Activated CD4-positive, CD25-positive, alpha-beta regulatory T cell treated with anti-CD3 and anti-CD28 coated beads, Interleukin-2, amount 50 U/mL, for 72 hours (primary cell): ENCODE measurements at places on chromosomes 1 and 21.

DNA sequence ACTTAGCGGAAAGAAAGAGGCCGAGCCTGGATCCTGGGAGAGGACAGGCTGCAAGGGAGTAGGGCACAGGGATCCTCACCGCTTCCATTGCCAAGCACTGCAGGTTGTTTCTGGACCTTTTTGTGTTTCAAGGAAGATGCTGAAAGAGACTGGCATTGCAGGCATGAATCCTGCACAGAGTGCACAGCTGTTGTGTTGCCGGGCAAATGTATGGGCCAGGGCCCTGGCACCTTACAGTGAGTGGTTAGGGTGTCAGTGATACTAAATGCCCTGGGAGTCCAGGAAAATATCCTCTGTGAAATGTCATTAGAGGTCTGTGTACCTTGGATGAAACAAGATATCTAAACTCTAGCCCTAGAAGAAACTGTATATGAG lies 145.5 kb upstream of the FGGY start:
- no peak for DNase-seq

- DNase-seq: no peak
Observed at GRCh38 chr1:54567961-54568360, 19.9 kb downstream of the ACOT11 start.

GRCh38 chr1:110554871-110555801 lies 36.2 kb upstream of the KCNA10 start:
- peak; percentile 53 for DNase-seq

DNA sequence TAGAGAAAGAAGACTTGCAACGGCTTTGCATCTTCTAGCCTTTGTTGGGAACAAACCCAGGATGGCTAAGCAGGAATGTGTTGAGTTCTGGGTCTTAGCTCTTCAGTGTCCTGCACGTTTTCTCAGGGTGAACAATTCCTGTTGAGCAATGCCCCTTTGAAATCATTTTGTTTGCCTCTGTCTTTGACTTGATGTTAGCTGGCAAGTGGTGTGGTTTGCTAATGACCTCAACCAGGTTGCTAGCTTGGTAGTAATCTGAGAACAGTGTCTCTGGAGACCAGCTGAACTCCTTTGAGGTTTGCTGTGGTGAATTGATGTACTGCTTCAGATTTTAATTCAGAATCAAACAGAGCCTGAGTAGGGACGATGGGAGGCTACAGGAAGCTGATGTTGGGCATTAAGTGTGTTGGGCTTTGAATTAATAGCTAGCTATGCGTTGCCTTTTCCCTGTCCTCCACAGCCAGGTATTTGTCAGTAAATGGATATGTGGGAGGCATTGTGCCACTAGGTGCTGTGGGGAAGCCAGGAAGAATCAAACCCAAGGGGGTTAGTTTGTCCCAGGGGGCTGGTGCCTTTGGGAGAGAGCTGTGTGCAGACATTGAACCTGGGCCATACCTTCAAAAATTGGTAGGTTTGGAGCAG lies 23.3 kb upstream of the SRSF10 start:
- DNase-seq: no peak

DNA sequence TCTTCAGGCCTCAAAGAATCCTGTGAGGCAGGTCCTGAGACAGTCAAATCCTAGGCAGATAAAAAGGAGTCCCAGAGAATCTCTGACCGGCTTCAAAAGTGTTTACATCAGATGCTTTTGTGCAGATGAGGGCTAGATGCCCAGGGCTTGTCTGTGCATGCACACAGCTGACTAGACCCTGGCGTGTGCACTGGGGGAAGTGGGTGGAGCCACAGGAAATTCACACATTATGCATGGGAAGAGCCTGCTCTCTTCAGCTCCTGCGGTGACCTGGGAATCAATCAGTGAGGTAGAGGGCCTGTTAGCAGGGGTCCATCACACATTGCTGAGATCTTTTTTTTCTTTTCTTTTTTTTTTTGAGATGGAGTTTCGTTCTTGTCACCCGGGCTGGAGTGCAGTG lies 36.6 kb upstream of the NHLH2 start:
- no peak for DNase-seq

- no peak for DNase-seq
Observed at GRCh38 chr1:199573047-199573446, 454.5 kb upstream of the NR5A2 start.

DNA sequence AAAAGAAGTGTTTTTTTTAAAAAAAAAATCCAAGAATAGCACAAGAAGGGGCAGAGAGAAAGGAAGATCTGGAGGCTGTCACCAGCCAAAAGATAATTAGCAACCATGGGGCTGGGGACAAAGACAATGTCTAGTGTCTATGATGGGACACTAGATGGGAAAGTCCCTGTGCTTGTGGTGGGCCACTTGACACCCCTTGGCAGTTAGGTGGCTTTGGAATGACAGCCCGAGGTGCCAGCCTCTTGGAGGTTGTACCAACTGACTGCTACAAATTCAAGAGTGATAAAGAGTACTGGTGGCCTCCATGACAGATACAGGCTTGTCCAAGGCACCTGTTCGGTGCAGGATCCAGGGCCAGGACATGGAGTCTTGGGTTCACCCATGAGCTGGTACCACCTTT lies 21.6 kb downstream of the ATP2B4 start:
- no peak for DNase-seq

DNA sequence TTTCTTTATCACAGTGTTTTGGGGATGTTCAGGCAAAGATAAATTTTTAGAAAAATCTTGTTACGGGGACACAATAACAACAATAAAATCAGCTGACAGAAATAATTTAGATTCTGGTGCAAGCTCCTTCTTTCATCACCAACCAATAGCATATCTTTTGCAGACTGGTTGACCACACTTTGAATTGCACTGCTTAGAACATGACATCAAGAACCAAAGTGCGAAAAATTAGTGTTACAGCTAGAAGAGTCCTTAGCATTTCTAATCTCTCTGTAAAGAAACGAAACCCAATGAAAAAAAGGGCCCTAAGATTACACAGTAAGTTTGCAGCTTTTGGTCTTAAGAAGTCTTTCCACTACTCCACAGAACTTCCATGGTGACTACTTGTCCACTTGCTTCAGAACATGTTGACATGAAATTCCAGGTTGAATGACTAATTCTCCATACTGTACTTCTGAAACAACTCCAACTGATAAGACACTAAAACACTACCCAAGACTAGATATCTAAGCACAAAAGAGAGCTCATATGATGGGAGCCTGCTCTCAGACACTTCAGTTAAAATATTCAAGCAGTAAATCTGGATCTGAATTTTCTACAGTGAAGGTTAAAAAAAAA lies 31.3 kb downstream of the XKR8 start:
- no peak for DNase-seq

DNA sequence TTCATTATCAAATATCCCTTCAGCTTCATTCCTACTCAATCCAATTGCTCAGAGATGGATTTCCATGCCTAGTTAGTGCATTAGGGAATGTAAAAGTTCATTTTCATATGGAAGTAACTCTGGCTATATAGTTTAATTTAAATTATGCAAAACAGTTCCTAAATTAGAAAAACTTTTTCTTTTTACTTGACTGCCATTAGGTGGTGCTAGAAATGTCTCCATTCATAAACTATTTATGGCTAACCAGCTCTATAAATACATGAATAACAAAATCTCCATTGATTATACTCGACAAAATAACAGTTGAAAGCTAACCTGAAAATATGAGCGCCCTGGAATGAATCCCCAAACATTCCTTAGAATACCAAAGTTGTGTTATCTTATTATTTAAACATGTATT lies 311.4 kb downstream of the USH2A start:
- DNase-seq: no peak

DNA sequence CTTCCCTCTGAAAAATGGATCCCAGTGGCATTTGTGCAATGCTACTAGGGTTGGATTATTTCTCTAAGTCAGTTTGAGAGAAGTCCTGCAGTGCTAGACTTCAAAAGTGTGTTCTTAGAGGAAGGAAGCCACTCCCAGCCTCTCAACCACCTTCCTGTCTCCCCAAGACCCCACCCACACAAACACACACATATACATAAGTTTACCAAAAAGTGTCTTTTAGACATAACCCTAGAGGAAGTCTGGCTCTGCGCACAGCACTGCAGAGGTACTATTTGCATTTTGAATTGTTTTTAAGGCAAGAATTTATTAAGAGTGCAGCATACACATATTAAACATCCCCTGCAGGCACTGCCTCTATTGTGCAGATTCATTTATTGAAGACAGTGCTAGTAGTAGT lies 127.3 kb downstream of the HHIPL2 start:
- DNase-seq: no peak

GRCh38 chr1:39091845-39092645 lies 65.9 kb downstream of the NDUFS5 start:
- DNase-seq: peak; percentile 47

DNA sequence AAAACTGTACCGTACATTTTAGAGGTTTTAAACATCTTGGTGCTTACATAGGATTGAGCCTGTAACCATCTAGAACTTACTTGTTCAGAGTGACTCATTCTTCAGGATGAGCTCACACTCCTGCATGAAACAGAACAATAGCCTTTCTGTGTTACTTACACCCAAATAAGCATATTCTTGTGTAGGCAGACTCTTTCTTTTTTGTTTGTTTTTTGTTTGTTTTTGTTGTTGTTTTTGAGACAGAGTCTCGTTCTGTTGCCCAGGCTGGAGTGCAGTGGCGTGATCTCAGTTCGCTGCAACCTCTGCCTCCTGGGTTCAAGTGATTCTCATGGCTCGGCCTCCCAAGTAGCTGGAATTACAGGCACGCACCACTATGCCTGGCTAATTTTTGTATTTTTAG lies 3.8 kb upstream of the CA6 start:
- DNase-seq: no peak

DNA sequence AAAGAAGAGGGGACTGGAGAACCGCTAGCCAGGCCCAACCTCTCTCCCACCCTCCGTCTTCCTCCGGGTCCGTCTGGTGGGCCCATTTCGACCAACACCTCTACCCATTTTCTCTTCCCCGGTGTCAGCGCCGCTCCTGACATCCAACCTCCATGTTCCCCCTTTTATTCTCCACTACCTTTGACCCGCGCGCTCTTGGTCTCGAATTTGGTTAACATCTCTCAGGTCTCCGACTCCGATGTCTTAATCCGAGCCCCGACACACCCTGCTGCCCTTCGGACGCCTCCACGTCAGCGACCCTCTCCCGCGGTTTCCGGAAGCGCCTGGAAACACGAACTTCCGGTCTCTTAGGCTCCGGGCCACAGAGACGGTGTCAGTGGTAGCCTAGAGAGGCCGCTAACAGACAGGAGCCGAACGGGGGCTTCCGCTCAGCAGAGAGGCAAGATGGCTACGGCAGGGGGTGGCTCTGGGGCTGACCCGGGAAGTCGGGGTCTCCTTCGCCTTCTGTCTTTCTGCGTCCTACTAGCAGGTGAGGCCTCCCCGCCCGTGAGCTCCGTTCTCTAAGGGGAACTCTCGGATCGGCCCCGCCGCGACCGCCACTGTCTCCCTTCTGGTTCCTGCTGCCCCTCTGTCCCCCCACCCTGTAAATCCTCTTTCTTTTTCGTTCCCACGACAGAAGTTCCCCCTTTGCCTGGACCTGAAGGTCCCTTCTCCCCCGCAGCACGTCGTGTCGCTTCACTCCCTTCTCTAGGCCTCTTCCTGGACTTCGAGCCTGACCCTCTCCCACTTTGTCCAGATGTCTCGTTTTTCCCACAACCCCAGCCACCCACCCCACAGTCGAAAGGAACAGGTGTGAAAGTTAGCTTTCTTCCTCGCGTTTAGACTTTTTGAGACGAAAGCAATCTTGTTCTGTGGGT lies at the start of the genes COPA and NCSTN:
COPA (minus strand) TSS at position 298 of the 917 bp plus-strand sequence; CDS start at position 218, 80 bp downstream.
NCSTN (plus strand) TSS at position 431 of the 917 bp plus-strand sequence; CDS start at position 445, 14 bp downstream.
- peak; percentile 83 for DNase-seq

DNA sequence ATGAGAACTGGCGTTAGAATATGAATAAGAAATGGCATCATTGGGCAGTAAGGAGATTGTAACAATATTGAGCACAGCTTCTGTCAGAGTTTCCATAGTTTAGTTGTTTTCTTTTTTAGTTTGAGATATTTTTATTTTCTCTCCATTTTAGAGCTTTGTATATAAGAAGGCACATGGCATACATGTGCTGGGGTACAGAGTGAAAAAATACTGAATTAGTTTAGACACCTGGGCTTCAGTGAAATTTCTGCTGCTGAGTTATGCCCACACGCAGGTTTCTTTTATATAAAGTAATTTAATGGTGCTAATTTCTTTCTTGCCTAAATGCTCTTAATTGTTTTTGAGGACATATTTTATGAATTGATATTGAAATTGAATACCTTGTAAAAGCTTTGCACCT lies 53.6 kb upstream of the RWDD3 start:
- no peak for DNase-seq

DNA sequence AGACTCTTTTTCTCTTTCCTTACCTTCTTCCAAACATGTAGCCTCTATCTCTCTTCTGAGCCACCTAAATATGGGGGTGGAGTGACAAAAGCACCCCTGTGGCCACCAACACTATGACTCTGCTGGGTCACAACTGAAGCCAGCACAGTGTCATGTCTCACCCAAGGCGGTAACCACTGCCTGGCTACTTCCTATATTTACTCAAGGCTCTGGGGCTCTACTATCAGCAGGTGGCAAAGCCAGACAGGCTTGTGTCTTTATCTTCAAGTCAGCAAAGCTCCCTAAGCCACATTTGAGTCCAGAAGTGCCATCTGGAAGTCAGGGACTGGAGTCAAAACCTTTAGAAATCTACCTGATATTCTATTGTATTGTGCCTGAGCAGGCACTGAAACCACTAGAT lies 1515.2 kb downstream of the PLA2G4A start:
- DNase-seq: no peak

DNA sequence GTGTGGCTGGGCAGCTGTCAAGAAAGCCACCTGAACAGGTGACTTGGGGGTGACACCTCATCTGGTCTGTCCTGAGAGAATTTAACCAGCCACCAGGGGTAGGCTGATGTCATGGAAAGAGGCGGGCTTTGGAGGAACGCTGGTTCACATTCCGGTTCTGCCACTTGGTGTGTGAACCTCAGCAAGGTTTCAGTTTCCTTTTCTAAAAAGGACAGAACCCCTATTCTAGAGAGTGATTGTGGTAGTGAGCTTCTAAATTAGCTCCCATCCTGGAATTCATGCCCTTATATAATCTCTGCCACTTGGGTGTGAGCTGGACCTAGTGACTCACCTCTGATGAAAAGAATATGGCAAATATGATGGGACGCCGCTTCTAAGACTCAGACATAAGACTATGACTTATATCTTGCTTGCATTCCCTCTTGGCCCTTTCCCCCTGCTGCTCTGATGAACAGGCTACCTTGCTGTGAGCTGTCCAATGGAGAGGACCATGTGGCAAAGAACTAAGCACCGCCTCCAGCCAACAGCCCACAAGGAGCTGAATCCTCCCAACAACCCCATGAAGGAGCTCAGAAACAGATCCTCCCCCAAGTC lies 332.1 kb downstream of the RRAGC start:
- peak; percentile 37 for DNase-seq

- no peak for DNase-seq
Observed at GRCh38 chr1:156100205-156100995, 14.1 kb upstream of the LMNA start.

- DNase-seq: no peak
Observed at GRCh38 chr1:171267391-171267790, 19.1 kb downstream of the FMO1 start.

GRCh38 chr1:85612704-85613361 lies 32.3 kb downstream of the CCN1 start:
- DNase-seq: no peak

- DNase-seq: no peak
Observed at GRCh38 chr1:198936371-198937083, 297.7 kb downstream of the PTPRC start.

- DNase-seq: no peak
Observed at GRCh38 chr1:58855274-58856165, 71.7 kb upstream of the JUN start.
